Kidney glomerular epithelial cell (primary cell): ENCODE measurements at places on chromosomes 1 and 21.

DNA sequence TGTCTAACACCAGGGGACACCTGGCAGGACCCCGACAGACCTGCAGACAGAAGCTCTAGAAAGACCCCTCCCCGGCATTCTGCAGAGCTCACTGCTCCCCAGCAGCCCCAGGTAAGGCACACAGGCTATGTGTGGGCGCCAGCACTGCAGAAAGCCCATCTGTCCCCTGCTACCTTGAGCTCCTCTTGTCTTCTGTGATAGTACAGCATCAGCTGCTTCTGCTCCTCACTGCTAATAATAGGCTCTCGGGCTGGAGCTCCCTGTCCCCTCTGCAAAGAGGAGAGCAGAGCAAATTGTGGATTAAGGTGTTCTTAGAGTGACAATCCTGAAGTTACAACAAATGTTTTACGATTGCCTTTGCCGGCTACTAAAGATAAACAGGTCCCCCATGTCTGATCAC, 10.1 kb downstream of the CFAP298 start:
- no peak for DNase-seq

DNA sequence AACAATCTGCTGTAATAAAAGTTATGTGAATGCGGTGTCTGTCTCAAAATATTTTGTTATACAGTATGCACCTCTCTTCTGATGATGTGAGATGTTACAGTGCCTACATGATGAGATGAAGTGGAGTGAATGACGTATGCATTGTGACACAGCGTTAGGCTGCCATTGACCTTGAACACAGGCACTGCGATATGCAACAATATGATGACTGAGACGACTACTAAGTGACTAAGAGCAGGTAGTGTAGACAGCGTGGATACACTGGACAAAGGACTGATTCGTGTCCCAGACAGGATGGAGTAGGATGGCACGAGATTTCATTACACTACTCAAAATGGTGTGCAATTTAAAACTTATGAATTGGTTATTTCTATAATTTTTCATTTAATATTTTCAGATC, 8.4 kb downstream of the SGIP1 start:
- DNase-seq, result no peak

DNA sequence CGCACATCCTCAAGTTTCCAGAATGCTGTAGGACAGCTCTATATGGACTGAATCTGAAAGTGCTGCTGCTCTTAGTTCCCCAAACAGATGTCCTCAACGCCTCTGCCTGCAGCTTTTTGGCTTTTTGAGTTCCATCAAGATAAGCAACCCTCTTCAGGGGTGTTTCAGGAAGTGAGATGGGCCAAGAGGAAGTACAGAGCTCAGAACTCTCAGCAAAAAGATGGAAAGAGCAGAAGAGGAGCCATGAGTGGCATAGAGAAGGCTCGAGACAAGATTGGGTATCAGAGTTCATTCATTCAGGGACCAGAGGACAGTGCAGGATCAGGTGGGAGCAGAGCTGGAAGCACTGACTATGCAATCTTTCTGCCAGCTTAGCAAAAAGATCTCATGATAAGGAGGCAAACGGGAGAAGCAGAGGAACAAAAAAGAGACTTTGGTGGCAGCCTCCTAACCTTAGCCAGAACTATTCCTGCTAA, at the start of the genes ADORA3 and TMIGD3:
TSS of gene ADORA3 (minus strand) at position 49 of the 476 bp plus-strand sequence. CDS start 279 bp downstream, outside the sequence.
TSS of gene TMIGD3 (minus strand) at position 49 of the 476 bp plus-strand sequence. CDS start 279 bp downstream, outside the sequence.
- DNase-seq, result no peak

- no peak for DNase-seq
Measured at GRCh38 chr1:41740058-41740457, 178.7 kb downstream of the HIVEP3 start.

- peak; percentile 64 for DNase-seq
Measured at GRCh38 chr1:111754984-111755330, 744 bp upstream of the DDX20 start.

DNA sequence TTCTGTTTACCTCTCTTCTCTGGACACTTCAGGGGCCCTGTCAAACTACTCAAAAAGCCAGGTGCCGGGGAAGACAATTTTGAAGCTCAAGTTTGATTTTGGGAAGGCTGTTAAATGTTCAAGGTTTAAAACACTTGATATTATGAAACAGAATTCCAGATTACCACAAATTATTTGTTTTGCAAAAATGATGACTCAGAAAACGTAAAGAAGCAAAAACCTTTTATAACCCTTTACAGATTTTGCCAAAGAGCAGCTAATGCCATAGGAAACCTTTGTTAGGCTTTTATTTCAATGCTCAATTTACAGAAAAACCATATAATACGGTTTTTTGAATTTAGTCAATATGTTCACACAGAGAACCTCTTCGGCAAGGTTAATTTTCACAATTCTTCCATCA, 593.4 kb upstream of the ZP4 start:
- no peak for DNase-seq

DNA sequence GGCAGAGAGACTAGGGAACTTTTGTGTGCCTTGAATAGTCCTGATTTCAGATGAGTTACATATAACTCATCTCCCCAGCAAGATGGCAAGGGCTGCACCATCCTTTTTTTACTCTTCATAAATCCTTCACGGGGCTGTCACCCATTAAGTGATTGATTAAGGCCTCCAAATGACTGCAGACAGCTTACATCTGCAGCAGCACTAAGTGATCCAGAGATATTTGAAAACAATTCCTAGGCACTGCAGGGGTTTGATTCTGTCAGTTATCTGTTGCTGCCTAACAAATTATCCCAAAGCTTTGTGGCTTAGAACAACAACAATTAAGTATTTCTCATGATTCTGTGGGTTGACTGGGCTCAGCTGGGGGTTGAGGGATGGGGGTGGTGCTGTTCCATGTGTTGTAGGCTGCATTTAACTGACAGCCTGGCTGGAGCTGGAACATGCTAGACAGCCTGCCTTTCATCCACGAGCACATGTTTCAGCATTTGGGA, 19.3 kb downstream of the TEX38 start:
- no peak for DNase-seq

- DNase-seq, result no peak
Measured at GRCh38 chr1:230610589-230610988, 31.7 kb upstream of the COG2 start.

GRCh38 chr1:246679794-246680177, 44.4 kb upstream of the SCCPDH start:
- no peak for DNase-seq

- DNase-seq, result peak; percentile 39
Measured at GRCh38 chr1:89894210-89895201, 73.7 kb downstream of the LRRC8D start.

DNA sequence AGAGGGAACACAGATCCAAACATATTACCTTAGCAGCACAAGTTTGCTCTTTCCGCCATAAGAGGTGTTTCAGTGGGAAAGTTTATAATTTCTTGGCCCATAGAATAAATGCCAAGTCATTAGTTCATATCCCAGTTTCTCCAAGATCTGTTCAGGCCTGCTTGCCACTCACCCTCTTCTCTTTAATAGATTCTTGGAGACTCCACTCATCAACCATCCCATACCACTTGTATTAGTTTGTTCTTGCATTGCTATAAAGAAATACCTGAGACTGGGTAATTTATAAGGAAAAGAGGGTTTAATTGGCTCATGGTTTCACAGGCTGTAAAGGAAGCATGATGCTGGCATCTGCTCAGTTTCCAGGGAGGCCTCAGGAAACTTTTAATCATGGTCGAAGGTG, 34.8 kb upstream of the MYSM1 start:
- DNase-seq, result no peak
